ENCODE measurements at places on chromosomes 1 and 21. TPM values are rescaled to one million over a fixed set of nuclear protein-coding genes. Genes with fewer than 3 reads are reported as not detected.

- no peak for DNase-seq
Measured at GRCh38 chr1:90356991-90357390, 360.1 kb downstream of the BARHL2 start.

DNA sequence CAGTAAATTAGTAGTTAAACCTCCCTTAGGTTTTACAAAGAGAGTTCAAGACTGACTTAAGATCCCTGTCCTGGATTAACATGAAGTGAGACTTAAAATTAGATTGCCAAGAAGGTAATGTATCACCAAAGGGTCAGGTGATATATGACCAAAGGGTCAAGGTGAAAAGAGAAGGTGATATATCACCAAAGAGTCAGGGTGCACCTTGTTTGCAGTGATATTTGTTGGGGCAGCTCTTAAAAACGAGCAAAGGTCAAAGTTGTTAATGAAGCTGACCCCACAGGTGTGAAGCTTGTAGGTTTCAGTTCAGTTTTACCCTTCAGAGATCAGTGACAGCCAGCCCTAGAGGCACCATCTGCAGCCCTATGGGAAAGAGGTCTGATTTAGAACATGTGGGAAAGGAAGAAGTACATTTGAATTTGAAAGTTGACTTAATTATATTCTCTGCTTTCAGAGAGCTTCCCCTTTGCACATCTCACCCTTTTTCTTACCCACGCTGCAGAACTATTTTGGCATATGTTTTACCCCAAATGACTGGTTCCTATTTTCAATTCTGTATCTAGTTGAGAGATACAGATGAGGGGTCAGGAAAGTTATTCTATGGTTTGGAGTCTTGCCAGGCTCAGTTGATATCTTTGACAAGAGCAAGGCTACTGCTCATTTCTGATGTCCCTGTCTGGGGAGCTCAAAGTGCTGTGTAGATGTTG is 170.8 kb downstream of the S1PR1 start:
- no peak for DNase-seq

GRCh38 chr1:231021540-231022031 is 18.5 kb downstream of the FAM89A start:
- peak; percentile 55 for DNase-seq

Gene LCE2A
- total RNA-seq = not detected

Gene SLC44A5
- not detected for total RNA-seq

Gene SPAG17
- total RNA-seq = not detected

- no peak for DNase-seq
Measured at GRCh38 chr1:29966526-29967045, 730.3 kb downstream of the PTPRU start.

DNA sequence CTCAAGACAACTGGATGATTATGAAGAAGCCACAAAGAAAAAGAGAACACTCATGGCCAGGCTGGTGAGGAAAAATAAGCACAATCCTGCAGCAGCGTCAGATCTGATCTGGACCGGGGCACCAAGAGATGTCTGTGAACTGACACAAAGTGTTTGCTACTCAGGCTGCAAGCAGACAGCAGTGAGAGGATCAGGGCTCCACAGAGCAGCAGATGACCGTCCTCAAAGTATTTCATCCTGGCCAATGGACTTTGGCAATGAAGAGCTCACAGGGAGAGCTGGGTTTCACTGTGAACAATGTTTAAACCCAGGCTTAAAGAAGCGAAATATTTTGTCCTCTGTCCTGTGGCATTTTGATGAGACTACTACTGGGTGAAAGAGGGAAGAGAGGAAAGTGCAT is 299.2 kb downstream of the GPATCH2 start:
- no peak for DNase-seq

DNA sequence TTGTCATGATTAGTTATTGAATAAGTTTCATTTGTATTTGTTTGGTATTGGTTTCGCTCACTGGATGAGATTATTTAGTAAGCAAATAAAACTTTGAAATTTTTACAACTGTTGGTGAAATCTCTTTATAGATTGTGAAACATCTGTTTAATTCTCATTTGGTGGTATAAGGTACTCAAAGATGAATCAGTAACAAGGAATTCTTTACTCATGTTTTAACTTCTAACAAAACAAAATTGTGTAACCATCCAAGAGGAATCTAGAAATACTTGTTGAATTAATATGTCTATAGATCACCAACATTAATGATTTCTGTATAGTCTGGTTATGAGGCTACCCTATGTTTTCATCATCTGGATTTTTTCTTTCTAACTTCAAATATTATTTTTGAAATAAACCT is 62.8 kb upstream of the USP25 start:
- DNase-seq = peak; percentile 93

GRCh38 chr1:98294127-98294526 is 367.4 kb upstream of the SNX7 start:
- no peak for DNase-seq

Gene VCAM1
- total RNA-seq = not detected

DNA sequence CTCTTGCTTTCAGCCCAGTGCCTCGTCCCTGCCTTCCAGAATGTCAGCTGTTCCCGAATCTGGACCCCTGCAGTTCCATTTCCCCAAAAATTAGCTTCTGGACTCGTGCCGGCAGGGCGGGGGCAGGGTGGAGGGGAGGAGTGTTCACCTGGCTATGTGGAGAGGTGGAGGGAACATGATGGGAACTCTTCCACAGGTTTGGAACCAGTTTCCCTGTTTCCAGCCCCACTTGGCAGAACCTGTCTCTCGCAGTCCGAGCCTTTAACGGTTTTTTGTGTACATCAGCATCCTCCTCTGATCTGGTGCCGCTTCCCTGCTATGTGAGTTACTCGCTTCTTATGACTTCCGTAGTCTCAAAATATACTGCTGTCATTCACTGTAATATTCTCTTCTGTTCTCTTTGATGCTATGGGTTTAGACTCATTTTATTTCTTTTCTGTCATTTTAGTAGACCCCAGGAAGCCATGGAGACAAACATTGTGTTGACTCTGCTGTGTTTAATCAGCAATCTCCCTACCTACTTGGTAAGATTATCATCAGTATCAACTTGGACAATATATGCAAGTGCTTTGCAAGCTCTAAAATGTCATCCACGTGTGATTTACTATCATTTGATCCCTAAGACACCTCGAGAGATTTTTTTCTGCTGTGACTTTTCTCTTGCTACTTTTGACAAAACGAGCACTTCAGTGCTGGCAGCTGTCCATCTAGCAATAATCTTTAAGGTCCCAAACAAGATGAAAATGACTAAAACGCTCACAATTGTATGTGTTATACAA is 33.3 kb upstream of the HNRNPU start:
- no peak for DNase-seq

DNA sequence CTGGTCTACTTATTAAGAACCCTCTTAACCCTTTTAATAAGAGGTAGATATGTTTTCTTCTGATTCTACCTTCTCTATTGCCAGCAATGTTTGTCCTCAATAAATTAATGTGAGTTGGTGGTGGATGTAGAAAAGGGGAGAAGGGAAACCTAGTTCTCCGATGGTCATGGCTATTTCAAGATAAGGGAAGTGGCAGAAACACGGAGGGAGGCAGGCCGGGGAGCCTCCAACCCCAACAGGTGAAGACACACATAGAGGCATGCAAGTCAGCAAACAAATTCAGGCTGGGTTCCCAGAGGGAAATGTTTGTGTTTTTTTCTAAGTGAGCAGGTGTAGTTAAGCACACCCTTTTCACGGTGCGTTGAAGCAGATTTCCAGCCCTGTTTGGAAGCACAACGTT is 31.0 kb upstream of the CLDN14 start:
- DNase-seq = no peak

Gene SZT2
- 31.3 TPM for total RNA-seq

GRCh38 chr1:6399294-6399693 is 5.7 kb upstream of the ACOT7 start:
- DNase-seq = no peak

Measured in PC-3 (cell line).